Left renal cortex interstitium (tissue), 4 donors: ENCODE measurements at places on chromosomes 1 and 21. TPM values are rescaled to one million over a fixed set of nuclear protein-coding genes. Genes with fewer than 3 reads are reported as not detected.
A peak's percentile ranks its signal among the peaks of the same experiment; 100 is the strongest.

- no peak for DNase-seq
These were observed 7.8 kb downstream of the RASAL2 start for GRCh38 chr1:178101654-178102053.

- DNase-seq: no peak
These were observed 24.3 kb upstream of the IKBKE start for GRCh38 chr1:206445911-206446356.

- DNase-seq: no peak
These were observed 4.8 kb upstream of the TDRD10 start for GRCh38 chr1:154497026-154497806.

DNA sequence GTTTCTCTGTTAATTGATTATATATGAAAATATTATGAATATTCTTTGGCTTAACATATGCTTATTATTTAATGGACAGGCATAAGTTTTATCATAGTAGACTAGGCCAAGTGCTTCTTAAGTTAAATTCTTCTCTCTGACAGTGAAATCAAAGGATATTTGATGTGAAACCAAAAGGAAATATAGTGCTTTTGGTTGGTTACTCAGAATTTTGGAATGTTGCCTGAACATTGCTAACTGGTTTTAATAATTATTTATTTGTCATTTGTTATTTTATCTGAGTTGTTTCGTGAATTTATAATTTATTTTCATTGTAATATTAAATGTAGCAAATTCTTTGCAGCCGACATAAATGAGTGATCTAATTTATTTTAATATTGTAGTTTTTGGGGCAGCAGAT, 18.3 kb downstream of the HOOK1 start:
- DNase-seq: no peak

- no peak for DNase-seq
These were observed 89.2 kb downstream of the PLXNA2 start for GRCh38 chr1:208154679-208155642.

DNA sequence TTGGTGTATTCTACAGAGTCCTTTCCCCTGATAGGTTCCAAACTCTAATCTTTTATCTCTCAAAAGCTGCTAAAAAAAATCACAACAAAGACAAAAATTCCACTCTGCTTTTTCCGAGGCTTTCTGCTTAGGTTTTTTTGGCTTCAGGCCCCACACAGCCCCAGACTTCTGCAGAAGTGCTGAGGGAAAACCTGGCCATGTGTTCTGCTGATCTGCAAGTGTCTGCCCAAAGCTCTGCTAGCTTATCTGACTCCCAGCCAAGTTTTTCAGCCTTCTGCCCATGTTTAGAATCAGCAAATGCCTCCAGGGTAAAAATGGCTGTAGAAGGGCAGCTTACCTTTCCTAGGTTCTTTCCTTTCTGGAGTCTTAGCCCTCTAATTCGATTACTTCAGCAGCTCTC, 28.4 kb downstream of the DISP3 start:
- DNase-seq: no peak

DNA sequence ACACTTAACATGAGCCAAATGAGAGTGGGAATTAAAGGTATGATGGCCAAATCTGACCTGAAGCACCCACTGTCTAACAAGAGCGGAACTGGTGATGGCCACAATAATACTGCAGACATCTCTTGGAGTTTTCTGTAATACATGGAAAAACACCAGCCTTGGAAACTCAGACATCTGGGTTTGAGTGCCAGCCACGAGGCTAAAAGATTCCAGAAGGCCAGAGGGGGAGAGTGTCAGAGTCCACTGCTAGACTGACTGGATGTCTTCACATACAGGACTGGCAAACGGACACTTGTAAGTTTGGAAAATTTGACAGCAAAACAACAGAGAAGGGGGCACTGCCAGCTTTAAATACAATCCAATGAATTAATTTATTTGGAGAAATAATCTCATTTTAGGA, 175.1 kb downstream of the ADSS2 start:
- no peak for DNase-seq

GRCh38 chr1:202323731-202324130, 18.0 kb downstream of the UBE2T start:
- DNase-seq: no peak

DNA sequence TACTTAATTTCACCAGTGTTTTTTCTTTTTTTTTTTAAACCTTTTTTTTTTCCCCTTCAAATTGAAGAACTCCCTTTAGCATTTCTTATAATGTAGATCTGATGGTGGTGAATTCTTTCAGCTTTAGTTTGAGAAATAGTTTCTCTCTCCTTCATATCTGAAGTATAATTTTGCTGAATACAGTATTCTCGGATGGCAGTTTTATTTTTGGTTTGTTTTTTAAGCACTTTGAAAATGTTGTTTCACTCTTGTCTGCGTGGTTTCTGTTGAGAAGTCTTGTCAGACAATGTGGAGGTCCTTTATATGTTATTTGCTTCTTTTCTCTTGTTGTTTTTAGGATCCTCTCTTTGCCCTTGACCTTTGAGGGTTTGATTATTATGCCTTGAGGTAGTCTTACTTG, 135.1 kb downstream of the RPS6KC1 start:
- DNase-seq: no peak

DNA sequence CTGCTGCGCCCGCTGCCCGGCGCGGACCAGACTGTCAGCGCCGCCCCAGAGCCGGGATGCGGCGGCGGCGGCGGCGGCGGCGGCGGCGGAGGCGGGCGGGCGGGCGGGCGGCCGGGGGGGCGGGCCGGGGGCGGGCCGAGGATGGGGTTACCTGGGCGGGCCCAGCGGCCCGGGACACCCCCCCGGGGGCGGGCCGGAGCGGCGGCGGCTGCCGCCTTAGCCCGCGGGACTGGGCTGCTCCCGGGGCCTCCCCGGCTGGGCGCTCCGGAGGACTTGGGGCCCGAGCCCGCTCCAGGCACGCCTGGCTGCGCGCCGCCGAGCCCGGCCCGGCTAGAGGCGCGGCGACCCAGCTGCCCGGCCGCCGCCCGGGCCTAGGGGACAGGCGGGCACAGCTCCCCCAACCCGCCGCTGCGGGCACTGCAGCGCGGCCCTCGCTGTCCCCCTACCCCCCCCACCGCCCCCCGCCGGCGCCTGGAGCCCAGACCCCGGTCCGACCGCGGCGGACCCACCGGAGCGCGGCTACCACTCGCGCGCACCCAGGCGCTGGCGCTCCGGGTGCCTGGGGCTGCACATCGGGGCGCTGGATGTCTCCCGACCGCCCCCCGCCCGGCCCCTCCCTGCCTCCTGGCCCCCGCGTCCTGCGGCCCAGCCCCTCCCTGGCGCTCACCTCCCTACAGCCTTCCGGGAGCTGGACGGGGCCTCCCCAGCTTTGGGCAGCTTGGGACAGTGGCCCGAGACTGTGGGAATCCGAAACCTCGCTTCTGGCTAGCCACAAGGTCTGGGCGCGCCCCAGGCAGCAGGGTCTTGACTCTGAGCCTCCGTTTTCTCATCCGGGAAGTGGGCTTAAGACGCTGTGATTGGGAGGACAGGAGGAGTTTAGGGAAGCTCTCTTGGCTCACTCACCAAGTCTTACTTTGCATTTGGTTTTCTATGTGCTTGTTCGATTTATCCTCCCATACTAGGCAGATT, at the start of gene WNT4:
TSS of gene WNT4 (minus strand) at position 33 of the 969 bp plus-strand sequence. CDS start 175 bp downstream, outside the sequence.
- DNase-seq: no peak

GRCh38 chr1:193592317-193592716, 405.9 kb upstream of the B3GALT2 start:
- DNase-seq: no peak

GRCh38 chr1:107649023-107649422, 316.0 kb downstream of the VAV3 start:
- DNase-seq: no peak

GRCh38 chr1:37983546-37983945, 6.3 kb downstream of the SF3A3 start:
- no peak for DNase-seq

DNA sequence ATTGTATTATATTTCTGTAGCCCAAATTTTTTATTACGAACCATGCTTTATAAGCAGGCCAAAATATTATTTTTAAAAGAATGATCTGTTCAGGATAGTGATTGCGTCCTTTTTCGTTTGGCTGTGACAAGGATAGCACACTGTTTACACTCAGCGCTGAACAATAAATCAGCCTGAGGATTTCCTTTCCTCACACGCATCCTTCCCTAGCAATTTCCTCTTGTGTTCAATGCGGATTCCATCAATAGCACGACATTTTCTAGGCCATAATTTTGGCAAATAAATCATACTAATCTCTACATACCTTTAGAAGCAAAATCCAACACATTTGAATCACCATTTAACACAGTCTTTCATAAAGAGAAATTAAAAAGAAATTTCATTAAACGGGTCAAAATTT, 1.6 kb upstream of the VAV3 start:
- DNase-seq: no peak

DNA sequence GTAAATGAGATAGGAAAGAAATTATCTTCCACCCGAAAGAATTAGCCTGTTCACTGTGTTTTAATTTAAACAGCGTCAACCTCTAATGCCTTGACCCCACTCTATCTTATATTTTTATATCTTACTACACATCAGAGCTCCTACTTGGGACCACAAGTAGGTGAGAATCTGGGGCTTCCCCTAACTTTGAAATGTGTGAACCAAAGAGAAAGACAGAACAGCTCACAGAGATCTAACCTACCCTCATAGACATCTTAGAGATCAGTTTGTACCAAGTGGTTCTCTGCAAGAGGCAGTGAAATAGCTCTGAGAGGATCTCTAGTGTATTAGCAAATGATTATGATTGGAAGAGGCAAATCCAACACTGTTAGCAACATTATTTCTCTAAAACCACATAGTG, 31.0 kb upstream of the IFI16 start:
- DNase-seq: no peak

DNA sequence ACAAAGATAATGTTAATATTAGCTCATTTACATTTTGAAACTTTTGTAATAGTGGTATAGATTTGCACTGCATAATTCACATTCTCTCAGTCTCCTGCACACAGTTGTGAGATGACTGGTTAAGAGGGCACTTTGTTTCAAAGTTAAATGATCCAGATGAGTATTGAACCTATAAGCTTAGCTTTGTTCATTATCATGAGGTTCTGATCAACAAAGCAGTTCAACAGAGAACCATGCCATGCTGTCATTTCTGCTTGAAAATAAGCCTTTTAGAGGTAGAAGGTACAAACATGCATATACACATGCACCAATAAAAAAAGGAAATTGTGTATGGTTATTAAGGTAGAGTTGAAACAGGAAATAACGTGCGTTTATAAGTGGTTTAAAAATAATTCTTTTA, 4.8 kb downstream of the RAP1A start:
- no peak for DNase-seq

DNA sequence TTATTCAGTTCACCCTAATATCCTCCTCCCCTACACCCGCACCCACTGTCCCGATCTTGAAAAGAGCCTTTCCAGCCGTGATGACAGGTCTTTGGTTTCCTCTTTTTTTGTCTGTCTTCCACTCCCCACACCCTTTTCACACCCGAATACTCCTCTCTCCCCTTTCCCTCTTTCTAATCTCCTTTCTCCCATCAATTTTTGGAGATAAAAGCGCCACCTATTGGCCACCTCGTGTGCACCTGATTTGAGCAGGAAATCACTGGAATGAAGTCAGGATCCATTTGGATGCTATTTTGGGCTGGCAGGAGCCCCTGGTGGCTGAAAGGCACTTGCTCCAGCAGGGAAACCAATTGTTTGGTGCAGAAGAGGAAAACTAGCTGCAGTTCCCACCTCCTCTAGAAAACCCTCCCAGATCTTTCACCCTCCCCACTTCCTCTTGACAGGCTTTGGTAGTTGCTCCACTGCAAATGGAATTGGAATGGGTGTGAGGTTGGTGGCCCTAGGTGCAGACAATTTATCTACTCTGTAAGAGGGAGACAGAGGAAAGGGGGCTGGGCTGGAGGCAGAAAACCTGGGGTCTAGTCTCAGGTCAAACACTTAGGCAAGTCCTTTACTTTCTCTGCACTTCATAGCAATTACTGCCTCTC, 8.4 kb downstream of the FOXE3 start:
- DNase-seq: no peak

- peak; percentile 59 for DNase-seq
These were observed at the start of gene SHISA4 for GRCh38 chr1:201888282-201889089. Gene SHISA4, plus strand, starts transcription at chr1:201888898. Its CDS starts 97 bp downstream, at chr1:201888995.

GRCh38 chr1:13228343-13228781, 2.4 kb upstream of the PRAMEF18 start:
- DNase-seq: peak; percentile 6

GRCh38 chr1:113390871-113391648, 745 bp downstream of the MAGI3 start:
- DNase-seq: no peak

- no peak for DNase-seq
These were observed 21.2 kb downstream of the PTGS2 start for GRCh38 chr1:186658999-186659398.

DNA sequence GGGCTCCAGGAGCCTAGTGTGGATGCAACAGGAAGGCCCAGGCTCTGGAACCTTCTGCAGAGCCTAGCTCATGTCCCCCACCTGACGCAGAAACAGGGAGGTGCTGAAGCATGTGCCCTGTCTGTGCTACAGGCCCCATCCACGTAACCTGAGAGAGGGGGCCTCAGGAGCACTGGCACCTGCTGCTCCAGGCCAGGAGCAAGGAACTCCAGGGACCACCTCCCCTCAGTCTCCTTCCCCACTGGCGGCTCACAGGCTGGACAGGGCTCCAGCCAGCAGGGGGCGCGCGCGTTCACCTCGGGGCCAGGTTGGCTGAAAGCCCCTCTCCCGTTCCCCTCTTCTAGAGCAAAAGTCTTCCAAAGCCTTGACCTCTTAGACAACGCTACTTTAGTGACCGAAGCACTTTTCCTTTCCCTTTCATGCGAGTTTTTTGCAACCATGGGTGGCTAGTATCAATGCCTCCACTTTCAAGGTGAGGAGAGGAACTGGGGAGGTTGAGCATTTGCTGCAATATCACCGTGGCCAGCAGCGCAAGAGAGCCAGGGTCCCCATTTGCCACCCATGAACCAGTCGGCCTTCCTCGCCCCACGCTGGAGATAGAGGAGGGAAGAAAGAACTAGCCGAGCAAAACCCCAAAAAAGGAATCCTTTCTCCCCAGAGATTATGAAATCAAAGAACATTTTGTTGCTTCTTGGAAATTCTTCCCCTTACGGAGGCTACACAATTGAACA, 52.4 kb upstream of the GPR157 start:
- no peak for DNase-seq

GRCh38 chr1:7319196-7319595, 451.9 kb upstream of the VAMP3 start:
- no peak for DNase-seq

DNA sequence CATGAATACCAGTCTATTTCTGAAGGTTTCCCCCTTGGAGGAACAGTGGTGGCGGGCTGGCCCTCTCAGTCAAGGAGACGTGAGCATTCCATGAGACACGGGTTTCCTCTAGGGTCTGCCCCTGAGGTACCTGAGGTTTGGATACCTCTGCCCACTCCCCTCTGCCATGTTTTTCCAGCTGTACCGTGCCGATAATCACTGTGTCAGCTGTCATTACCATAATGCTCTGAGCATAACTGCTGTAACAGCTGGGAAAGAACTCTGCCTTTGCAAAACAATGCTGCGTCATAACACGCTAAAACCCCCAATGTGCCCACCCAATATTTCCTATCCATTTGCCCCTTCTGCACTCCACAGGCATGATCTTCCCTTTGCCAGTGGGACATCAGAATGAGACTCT, 425.1 kb downstream of the KIF26B start:
- no peak for DNase-seq

- no peak for DNase-seq
These were observed 4.2 kb upstream of the C1orf141 start for GRCh38 chr1:67138813-67139499.

GRCh38 chr1:221725735-221726672, 15.9 kb downstream of the DUSP10 start:
- no peak for DNase-seq

Gene CELA3A
- polyA plus RNA-seq: not detected

Gene HLCS
- polyA plus RNA-seq: 18.0 TPM

Gene SEMA4A
- polyA plus RNA-seq: 24.5 TPM

Gene PLA2G2D
- 0.05 TPM for polyA plus RNA-seq

Gene CHRNB2
- polyA plus RNA-seq: 0.39 TPM

Gene HPCAL4
- 0.96 TPM for polyA plus RNA-seq

Gene RHCE
- polyA plus RNA-seq: 1.9 TPM

Gene RHEX
- polyA plus RNA-seq: 2.1 TPM
